ENCODE measurements at places on chromosomes 16 and 17. TPM values are rescaled to one million over a fixed set of nuclear protein-coding genes. Genes with fewer than 3 reads are reported as not detected.

- DNase-seq: no peak
These were observed 65.0 kb downstream of the NCOR1 start for GRCh38 chr17:16150251-16150856.

- peak; percentile 61 for DNase-seq
These were observed 469.6 kb upstream of the HSBP1 start for GRCh38 chr16:83338138-83338537.

DNA sequence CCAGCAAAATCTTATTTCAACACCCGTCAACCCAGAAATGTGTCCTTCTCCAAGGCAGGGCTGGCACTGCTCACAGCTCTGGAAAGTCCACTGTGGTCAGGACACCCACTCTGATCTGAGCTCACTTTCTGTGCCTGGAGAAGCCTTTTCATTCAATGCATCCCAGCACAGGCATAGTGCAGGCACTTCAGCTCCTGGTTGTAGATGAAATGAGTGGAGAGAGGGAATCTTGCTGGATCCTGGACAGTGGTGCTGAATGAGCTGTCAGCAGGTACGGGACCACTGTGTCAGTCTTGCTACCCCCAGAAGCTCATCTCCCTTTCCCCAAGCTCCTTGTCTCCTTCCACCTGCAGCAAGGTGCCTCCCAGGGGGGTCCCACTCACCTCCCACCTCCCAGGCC lies 86.1 kb upstream of the SALL1 start:
- no peak for DNase-seq

DNA sequence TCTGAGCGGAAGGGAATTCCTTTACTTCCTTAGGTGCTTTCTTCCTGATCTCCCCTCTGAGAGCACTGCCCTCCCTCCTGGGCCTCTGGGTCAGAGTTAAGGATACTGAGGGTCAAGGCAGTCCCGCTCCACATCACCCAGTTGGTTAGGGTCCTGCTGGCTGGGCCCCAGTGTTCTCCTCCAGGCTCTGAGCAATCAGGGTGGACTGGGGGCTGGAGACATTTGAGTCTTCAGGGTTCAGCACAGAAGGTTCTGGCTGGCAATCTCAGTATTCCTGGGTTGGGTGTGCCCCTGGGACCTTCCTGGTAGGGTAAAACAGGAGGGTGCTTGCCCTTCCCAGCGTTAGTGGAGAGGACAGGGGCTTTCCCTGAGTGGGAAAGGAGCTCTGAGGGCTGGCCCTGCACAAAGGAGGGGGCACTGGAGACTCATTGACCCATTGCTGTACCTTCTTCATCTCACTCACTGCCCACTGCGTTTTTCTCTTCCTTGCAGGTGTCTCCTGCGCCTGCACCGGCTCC lies 448 bp downstream of the MT1M start:
- DNase-seq: no peak

DNA sequence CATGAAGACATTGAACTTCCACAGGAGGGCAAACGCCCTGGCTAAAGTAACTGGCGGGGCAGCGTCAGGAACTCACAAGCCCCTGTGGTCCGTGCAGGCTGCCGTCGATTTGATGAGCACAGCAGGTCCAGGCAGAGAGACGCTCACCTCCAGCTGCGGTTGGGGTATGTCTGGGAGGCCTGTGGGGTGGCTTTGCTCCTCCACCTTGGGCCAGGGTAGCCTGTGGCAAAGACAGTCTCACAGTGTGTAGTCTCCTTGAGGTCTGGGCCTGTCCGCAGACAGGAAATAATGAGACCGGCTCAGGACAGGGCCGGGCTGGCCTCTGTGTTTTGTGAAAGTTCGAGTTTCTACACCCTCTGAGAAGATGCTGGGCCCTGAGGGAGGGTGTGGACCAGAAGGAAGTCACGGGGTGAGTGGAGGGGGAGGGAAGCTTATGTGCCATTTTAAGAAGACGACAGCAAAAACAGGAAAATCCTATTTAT lies 103.3 kb downstream of the METRNL start:
- DNase-seq: peak; percentile 59

DNA sequence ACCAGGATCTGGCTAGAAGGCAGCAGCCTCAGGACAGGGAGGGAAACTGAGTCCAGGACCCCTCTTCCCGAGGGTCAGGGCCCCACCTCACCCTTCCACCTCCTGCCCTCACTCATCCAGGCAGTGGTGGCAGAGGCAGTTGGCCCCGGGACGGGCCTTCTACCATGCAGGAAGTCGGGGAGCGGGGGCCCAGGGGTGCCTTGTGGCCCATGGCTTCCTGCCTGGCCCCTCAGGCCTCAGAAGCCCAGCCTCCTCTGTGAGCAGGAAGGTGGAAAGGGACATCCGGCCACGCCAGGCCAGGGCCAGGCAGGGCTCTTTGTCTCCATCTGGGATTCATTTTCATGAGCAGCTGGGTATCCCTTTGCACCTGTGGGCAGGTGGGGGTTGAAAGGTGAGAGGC lies 58.5 kb downstream of the BAHCC1 start:
- no peak for DNase-seq

DNA sequence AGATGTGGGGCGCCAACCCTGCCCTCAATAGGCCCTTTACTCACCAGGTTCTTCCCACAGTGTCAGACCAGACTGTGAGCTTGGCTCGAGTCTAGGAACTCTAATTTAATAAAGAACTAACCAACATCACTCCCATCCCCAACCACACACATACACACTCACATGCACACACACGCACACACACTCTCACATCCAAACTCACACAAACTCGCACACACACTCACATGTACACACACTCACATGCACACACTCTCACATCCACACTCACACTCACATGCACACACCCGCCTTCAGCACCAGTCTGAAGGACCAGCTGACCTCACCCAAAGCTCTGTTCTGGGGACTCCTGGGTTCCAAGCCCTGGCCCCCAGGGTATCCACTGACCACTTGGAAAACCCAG lies 63.8 kb downstream of the COG7 start:
- no peak for DNase-seq

DNA sequence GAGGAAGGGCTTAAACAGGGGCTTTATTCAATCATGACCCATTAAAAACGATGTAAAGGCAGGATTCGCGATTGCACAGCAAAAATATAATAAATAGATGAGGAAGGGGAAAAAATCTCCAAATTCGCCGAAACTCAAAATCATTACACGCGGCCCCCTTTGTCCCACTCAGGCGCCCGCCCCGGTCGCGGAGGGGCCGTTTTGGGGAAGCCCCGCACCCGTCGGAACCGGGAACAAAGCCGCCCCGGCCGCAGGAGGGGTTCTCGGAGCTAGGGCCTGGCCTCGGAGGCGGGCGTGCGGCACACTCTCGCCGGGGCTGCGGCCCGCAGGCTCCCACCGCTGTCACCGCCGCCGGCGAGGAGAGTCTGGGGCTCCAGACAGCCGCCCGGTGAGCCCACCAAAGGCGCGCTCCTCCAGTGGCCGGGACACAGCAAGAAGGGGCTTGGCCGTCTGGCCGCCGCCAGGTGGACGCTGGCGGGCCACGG lies 521 bp downstream of the C16orf87 start:
- peak; percentile 58 for DNase-seq

DNA sequence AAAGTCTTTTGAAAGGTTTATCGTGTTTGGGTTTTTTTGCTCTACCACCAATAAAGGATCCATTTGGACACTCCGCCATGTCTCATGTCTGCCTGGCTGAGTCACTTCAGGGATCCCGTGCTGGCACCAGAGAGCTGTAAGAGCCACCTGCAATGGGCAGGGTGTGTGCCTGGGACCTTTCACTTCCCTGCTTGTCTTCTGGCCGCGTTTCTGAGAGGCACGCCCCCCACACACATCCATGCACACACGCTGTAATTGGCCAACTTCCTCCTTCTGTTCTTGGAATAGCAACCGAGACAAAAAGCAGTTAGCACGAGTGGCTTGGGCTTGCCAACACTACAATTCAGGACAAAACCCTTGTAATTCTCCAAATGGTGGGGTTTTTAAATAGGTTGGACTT lies 9.8 kb upstream of the SOST start:
- DNase-seq: peak; percentile 76

- no peak for DNase-seq
These were observed 5.9 kb downstream of the CPNE2 start for GRCh38 chr16:57098188-57098841.

DNA sequence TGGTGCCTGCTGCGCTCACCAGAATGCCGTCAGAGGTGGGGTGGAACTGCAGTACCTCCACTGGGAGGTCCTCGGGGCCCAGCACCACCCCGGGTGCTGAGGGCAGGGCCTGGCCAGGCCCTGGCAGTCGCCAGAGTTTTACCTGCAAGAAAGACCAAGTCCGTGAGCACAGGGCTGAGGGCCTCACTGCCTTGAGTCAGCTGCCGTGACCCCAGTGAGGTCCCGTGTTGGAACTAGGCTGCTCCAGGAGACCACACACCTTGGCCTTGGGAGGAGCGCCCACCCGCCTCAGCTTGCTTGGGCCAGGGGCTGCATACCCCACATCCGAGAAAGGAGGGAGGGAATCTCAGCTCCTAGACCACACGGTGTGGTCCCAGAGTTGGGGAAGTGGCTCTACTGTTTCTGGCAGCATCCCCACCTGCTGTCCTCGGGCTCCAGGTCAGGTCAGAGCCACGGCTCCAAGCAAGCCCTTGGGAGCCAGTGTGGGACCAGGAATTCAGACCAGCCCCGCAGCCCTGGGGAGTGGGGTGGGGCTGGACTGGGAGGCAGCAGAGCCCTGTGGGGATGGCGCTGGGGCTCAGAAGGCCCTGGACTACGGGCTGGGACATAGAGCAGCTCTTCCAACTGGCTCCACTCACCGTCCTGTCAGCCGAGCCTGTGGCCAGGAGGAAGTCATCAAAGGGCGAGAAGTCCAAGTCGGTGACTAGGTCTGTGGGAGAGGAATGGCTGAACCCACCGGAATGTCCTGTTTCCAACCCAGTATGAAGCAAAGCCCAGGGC lies 8.7 kb downstream of the CORO7 start:
- DNase-seq: no peak

- DNase-seq: no peak
These were observed 563 bp downstream of the METRNL start for GRCh38 chr17:83079766-83080578.

- DNase-seq: peak; percentile 38
These were observed 191.4 kb downstream of the SLC39A11 start for GRCh38 chr17:72901083-72901482.

- no peak for DNase-seq
These were observed 999.5 kb upstream of the EEF2KMT start for GRCh38 chr16:6096931-6097670.

DNA sequence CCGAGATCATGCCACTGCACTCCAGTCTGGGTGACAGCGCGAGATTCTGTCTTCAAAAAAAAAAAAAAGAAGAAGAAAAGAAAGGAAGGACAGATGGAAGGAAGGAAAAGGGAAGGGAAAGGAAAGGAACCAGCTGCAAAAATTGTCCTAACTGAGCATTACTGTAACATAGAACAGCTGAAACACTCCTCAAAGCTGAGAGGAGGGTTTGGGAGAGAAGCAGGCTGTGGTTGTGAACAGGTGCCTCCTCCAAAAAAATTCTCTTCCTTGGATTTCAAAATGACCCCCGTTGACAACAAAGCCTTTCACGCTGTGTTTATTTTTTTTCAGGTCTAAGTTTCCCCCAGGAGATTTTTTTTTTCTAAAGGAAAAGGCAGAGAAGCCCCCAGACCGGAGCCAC lies 541.4 kb downstream of the WWOX start:
- DNase-seq: peak; percentile 20

DNA sequence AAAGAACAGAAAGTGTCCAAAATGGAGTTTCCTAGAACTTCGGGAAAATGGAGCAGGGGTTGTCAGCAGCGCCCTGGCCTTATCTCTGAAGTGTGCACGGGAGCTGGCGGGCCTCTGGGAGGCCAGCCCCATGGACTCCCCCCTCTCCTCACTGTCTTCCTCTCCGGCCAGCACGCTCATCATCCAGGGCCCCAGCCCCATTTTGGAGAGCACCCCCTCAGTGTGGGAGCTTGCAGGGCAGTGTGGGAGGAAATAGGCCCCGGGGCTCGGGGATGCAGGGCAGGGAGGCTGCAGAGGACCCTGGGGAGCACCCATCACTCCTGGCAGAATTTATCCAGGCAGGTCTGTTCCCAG lies 4.9 kb upstream of the PABPN1L start:
- DNase-seq: no peak

GRCh38 chr16:84082835-84083569 lies 33.7 kb downstream of the MBTPS1 start:
- DNase-seq: peak; percentile 30

DNA sequence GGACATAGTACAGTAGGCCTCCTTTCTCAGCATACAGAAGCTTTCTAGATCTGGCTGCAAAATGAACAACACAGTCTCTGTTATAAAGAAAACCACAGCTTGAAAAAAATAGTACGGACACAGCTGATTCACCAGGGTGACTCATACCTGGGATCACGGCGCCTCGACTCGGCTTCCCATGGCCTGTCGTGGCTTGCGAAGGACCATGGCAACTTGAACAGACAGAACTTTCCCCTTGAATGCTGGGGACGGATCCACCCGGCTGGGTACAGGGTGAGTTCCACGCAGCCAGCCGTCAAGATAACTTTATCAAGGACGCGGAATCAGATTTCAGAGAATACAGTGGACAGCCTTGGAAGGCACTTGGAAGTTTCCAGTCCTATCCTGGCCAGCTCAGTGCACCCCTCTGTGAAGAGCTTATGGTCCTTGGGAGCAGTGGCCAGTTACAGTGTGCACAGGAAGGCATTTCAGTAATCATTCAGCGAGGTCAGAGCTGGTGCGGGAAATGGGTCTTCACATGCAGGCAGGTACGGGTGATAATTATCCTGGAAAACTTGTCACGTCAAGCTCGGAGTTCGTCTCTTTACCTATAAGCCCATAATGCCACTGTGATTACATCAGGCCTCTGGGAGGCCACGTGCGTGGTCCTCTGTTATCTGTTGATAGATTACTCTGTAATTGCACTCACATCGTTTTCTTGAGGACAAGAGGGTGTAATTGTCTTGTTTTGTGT lies 57.9 kb upstream of the MAF start:
- no peak for DNase-seq

DNA sequence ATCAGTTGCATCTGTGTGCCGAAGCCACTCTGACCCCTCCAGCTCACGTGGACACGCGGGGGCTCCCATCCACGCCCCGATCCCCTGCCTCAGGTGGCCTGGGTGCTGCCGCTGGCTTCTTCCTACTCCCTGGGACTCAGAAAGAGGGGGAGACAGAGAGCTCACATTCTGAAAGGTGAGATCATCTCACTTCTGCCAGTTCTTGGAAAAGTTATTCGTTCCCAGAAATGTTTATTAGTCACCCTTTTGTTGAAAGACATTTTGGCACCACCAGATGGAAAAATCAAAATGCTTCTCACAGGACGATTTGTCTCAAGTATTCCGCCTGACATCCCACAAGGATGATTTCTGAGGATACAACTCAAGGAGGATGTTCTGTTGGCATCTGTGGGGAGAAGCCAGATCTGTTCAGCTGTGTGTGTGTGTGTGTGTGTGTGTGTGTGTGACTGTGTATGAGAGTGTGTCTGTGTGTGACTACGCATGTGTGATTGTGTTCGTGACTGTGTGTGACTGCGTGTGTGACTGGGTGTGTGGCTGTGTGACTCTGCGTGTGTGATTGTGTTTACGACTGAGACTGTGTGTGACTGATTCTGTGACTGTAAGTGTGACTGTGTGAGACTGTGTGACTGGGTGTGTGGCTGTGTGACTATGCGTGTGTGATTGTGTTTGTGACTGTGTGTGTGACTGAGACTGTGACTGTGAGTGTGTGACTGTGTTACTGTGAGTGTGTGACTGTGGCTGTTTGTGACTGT lies 207.3 kb downstream of the NTN1 start:
- peak; percentile 95 for DNase-seq

SLC38A8 gene
- polyA plus RNA-seq: not detected

CCL4L2 gene
- not detected for polyA plus RNA-seq

KRTAP1-1 gene
- polyA plus RNA-seq: not detected

KRTAP4-5 gene
- polyA plus RNA-seq: not detected

CDH3 gene
- polyA plus RNA-seq: 1.8 TPM

GOSR2 gene
- polyA plus RNA-seq: 33.9 TPM
